AG20443 (cell line): ENCODE measurements at places on chromosomes 6 and 20.

DNA sequence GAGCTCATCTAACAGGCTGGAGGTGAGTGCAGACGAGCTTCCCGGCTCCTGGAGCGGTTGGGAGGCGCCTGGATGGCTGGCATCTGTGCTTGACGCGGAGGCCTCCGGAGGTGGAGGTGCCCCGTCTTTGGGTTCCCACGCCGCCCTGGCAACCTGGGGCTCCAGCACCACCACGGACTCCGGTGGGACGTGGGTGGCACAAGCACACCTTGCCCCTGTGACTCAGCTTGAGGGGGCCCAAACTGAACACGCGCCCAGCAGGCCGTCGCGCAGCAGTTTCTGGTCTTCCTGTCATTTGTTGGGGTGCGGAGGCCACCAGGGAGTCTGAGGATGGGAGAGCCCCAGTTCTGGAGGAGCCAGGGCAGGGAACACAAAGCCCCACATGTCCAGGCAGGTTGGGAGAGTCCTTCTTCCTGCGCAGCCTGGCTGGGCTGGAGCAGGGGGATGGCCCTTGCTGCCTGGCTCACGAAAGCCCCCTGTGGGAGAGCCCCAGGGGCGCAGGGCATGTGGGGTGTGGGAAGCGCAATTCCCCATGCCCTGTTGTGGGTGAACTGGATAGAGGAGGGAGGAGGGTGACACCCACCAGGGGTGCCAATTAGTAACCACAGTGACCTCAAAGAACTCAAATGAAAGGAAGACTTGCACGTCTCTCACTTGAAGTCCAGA, 1378.6 kb upstream of the DEFB115 start:
- no peak for DNase-seq

- DNase-seq: no peak
Observed at GRCh38 chr6:130252527-130253237, 29.9 kb upstream of the SAMD3 start.

- no peak for DNase-seq
Observed at GRCh38 chr6:3081960-3082359, 13.7 kb downstream of the RIPK1 start.

GRCh38 chr6:18488004-18488403, 100.9 kb downstream of the RNF144B start:
- DNase-seq: no peak
